NCI-H1930 (cell line): ENCODE measurements at places on chromosomes 4 and X.

- no peak for DNase-seq
Observed at GRCh38 chr4:4862071-4862551, 2.6 kb downstream of the MSX1 start.

- no peak for DNase-seq
Observed at GRCh38 chr4:61739887-61740286, 539.8 kb downstream of the ADGRL3 start.

- DNase-seq: no peak
Observed at GRCh38 chrX:104567506-104567905, 1.5 kb downstream of the IL1RAPL2 start.

- DNase-seq: no peak
Observed at GRCh38 chr4:70868778-70869177, 29.1 kb upstream of the GRSF1 start.

DNA sequence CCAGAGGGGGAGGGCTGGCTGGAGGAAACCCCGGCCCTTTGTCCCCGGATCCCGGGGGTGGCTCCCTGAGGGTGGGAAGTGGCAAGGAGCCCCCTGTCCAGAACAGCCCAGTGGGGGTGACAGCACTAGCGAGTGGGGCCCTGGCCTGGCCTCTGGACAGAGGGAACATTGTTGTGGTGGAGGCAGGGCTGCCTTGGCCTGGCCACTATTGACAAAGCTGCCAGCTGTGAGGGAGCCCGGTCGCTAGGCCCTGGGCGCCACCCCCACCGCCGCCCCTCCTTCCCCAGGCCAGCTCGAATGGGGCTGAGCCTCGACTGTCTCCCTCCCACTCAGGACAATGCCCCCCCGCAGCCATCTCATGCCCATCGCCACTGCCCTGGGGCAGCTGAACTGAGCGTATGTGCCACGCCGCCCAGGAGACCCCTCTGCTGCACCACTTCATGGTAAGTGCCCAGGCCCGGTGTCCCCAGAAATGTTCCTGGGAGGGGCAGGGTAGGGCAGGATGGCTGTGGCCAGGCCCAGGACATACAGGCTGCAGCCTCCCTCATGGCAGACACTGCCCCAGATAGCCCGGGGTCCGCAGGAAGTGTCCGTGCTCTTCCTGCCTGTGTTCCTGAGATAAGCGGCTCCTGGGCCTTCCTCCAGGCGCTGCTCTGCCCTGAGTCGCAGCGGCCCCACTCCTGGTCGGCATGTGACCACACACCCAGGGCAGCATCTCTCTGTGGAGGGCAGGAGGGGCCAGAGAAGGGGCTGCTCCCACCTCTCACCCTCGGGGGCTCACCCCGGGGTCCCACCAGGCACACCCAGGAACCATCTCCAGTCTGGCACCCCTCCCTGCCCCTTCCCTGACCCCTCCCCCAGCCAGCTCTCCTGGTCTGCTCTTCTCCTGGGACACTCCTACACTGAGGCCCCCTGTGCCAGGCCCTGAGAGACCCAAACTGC lies 1.4 kb downstream of the PLXNB3 start:
- DNase-seq: no peak

DNA sequence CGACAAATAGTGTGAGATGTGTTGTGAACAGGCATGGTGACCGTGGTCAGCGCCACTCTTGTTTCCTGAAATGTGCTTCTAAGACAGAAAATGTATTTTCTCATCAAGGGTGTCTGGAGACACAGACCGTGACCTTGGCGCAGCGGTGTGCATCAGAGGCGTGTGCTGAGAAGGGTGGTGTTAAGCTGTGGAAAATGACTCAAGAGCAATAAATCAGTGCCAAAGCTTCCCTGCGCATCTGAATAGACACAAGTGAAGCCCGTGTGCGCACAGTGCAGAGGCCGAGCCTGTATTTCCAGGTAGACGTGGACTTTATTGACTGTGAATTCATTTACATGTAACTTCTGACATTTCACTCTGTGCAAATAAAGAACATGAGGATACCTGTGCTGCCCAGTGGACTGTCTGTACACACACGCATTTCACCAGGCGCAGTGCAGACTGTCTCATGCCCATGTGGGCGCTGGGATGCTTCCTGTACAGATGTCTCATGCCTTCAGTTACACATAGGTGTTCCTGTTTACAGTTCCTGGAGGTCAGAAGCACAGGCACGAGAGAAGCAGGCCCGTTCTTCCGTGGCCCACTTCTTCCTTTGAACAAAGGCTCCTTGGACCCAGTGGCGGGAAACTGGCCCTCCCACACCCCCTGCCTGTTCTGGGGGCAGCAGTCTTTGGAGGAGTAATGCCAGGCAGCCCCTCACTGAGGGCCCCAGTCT lies 31.9 kb downstream of the NSG1 start:
- no peak for DNase-seq

GRCh38 chr4:26299254-26299882 lies 21.4 kb upstream of the RBPJ start:
- DNase-seq: no peak

- DNase-seq: no peak
Observed at GRCh38 chr4:41512136-41512535, 25.8 kb upstream of the LIMCH1 start.

GRCh38 chrX:79336869-79337815 lies 30.0 kb downstream of the ITM2A start:
- DNase-seq: no peak

DNA sequence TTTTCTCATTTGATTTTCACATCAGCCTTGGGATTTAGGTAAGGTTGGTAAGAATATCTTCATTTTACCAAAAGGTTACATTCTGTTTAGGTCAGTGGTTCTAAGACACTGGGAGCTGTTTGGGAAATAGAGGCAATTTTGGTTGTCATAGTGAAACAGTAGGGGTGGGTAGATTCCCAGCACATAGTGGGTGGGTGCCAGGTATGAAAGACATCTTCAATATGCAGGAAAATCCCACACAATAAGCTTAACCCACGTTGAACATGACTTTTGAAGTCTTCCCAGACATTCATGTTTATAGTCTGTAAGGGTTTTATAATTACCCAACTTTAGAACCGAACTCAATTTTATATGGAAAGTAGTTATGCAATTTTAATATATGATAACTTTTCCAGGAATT lies 249.6 kb downstream of the SNCA start:
- no peak for DNase-seq

DNA sequence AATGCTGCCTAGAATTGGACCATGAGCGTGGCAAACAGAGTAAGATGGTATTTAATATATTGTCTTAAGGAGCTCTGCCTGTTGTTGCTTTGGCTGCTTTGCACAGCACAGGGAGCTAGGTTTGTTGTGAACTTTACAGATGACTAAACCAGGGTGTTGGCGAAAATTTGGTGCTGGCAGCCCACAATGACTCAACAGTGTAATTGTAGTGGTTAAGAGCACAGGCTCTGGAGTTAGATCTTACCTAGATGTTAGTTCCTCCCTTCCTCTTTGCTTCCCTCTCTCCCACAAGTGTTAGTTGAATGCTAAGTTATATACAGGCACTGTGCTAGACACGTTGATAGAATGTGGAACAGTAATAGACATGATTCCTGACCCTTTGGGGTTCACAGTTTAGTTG lies 128.9 kb upstream of the TRPC5 start:
- no peak for DNase-seq

DNA sequence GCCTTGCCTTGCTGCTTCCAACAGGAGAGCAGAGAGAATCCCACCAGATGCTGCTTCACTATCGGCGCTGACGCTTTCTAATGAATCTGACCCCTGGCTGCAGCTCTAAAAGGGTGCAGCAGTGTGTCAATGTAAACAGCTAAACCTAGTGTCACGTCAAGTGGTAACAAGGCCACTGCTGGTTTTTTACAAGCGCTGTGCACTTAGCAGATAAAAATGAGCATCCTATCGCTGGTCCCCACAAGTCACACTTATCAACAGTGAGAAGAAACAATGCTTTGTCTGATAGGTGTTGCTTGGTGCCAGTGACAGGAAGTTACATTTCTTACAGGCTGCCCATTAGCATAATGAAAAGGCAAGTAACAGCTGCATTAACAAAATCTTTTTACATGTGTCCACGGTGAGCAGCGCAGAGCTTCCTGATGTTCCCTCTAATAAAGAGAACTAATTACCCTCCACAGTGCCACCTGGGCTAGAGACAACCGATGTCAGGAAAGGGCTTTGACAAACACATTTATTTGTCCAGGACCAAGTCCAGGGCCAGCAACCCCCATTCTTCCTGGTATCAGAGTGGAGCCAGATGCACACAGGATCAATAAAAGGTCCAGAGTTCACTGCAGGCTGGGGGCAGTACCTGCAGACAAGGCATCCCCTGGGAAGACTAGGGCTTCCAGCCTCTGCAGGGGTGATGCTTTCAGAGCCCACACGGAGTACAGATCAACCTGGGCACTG lies 176.0 kb downstream of the MGST2 start:
- DNase-seq: peak; percentile 35

DNA sequence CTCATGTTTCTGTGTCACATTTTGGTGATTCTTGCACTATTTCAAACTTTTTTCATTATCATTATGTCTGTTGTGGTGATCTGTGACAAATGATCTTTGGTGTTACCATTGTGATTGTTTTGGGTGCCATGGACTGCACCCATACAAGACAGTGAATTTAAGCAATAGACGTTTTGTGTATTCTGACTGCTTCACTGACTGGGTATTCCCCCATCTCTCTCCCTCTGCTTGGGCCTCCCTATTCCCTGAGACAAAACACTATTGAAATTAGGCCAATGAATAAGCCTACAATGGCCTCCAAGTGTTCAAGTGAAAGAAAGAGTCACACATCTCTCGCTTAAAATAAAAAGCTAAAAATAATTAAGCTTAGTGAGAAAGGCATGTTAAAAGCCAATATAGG lies 60.2 kb downstream of the BANK1 start:
- DNase-seq: no peak
